ENCODE measurements at places on chromosomes 13 and 19.

GRCh38 chr19:17404621-17405249 is 695 bp downstream of the BST2 start:
- no peak for DNase-seq

GRCh38 chr13:45191874-45192273 is 9.0 kb downstream of the KCTD4 start:
- DNase-seq = no peak

DNA sequence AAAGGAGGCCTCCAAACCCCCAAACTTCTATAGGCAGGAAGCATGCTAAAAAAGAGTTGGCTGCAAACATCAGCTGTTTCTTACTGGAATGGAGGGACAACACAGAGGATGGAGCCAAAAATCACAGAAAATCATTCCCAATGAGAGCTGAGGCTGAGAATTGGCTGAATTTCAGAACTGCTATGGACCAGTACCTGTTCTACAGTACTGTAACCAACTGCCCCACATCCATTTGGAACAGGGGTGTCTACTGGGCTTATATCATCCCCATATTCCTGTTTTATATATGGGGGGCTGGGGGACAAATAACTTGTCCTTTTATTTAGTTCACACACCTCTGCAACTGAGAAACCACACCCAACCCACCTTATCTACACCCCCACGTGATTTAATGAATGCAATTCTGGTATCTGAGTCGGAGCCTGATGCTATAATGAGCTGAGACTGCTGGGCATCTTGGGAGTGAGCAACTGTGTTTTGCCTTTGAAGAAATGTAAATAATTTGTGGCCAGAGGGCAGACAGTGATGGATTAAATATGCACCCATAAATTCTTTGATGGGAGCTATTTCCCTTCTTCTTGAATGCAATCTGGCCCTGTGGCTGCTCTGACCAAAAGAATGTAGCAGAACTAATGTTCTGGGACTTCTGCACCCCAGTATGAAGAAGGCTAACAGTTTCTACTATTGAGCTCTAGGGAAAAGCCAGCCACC is 82.6 kb downstream of the TBC1D4 start:
- no peak for DNase-seq

DNA sequence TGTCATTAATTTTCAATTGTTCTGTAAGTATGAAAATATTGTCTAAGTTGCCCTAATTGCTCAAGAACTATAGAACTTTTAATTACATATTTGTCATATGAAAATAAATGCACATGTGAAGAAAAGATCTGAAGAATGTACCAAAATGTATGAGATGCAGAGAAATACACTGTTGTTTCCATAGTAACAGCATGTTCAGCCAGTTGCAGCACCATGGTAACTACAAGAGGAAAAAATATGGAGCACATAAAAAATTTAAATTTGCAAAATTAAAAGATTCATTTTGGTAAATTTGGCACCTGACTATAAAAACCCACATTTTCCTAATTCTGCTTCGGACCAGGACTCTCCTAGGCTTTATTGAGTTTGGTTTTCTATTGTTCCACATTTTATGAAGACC is 1170.0 kb upstream of the MIR17HG start:
- DNase-seq = no peak

GRCh38 chr19:49340865-49341718 is 5.9 kb downstream of the CD37 start:
- DNase-seq = no peak

DNA sequence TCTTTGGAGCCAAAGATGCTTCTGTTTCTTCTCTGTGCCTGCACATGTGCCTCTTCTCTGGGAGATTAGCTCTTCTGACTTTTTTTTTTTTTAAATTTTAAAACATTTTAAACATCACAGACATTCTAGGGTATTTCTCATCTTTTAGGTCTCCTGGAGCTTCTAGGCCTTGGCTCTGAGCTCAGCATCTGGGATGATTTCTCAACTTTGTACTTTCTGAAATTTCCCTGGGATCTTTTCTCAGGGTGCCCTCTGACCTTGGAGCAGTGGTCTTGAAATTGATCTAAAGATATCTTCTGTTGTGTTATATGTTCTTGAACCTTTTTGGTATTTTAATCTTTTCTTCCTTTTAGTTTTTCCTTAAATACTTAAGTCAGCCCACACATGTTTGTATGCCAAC is 6.2 kb downstream of the WASF3 start:
- no peak for DNase-seq

GRCh38 chr19:48397263-48398101 is 4.0 kb downstream of the GRIN2D start:
- no peak for DNase-seq

DNA sequence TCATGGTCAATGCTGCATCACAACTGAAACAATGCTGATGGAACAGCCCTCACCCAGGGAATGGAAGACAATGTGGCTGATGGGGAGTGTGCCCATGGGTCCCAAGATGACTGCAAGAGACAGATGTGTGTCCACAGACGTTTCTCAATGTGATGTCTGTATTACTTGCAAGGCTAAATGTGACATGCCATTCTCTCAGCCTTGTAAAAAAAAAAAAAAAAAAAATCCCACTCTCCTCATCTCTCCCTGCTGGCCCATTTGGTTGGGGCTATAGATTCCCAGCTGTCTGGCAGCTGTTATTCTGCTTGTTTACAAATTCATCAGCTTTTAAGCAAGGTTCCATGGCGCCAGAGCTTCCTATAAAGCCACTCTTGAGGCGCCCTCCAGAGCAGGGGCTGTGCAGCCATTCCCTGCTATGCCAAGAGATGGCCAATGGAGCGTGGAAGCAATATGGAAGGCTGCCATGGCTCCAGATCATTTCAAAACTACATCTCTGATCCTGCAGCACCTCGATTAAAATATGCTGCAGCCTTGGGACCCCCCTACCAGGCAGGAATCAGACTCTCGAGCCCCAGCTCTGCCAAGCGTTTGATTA is 294.8 kb downstream of the FOXO1 start:
- DNase-seq = no peak

All from right kidney (tissue), 9 donors.